Cardiac atrium fibroblast (primary cell): ENCODE measurements at places on chromosomes 7 and 10. TPM values are rescaled to one million over a fixed set of nuclear protein-coding genes. Genes with fewer than 3 reads are reported as not detected.

Gene STX1A
- total RNA-seq = 11.2 and 14.8 TPM in 2 replicates

Gene CYP3A7
- not detected in 2 replicates for total RNA-seq

Gene GPR37
- total RNA-seq = 0.36 TPM in 1 of 2 replicates, not detected in the other

Gene GNGT1
- total RNA-seq = not detected in 2 replicates

Gene TMEM270
- not detected in 2 replicates for total RNA-seq

Gene C10orf143
- 1.6 TPM in 1 of 2 replicates, not detected in the other for total RNA-seq

Gene CYP2E1
- total RNA-seq = not detected in 2 replicates

Gene NKX1-2
- not detected in 2 replicates for total RNA-seq
